ENCODE measurements at places on chromosomes 1 and 21.

- DNase-seq, result no peak
Measured at GRCh38 chr1:197213193-197213592, 54.9 kb upstream of the CRB1 start.

- no peak for DNase-seq
Measured at GRCh38 chr21:39047046-39047445, 136.2 kb downstream of the PSMG1 start.

GRCh38 chr1:209375097-209375496 is 208.4 kb upstream of the CAMK1G start:
- DNase-seq, result no peak

- peak; percentile 81 for DNase-seq
Measured at GRCh38 chr1:78840453-78841271, 165.9 kb downstream of the ADGRL4 start.

Measured in muscle of leg (tissue), 16 donors.